ENCODE measurements at places on chromosomes 3 and 15. TPM values are rescaled to one million over a fixed set of nuclear protein-coding genes. Genes with fewer than 3 reads are reported as not detected.

LRRC57 gene
- 43.7 TPM for total RNA-seq

VGLL3 gene
- 20.8 TPM for total RNA-seq

CHST2 gene
- 43.7 TPM for total RNA-seq

SLC28A1 gene
- total RNA-seq: 0.16 TPM

ARGFX gene
- not detected for total RNA-seq

C3orf85 gene
- not detected for total RNA-seq

PLCH1 gene
- total RNA-seq: 35.0 TPM

SAMMSON gene
- total RNA-seq: 1.2 TPM

GOLGA6L6 gene
- total RNA-seq: not detected

PLSCR4 gene
- 46.9 TPM for total RNA-seq

SNX1 gene
- total RNA-seq: 89.3 TPM

CYP8B1 gene
- not detected for total RNA-seq

PARP3 gene
- total RNA-seq: 10.3 TPM

TMEM212 gene
- total RNA-seq: not detected

CYP19A1 gene
- 0.33 TPM for total RNA-seq

NR2E3 gene
- total RNA-seq: 218 TPM

PSTPIP1 gene
- 3.4 TPM for total RNA-seq

SLC51B gene
- 0.60 TPM for total RNA-seq

All from camera-type eye (tissue), 1 donor.